Inflammatory macrophage treated with lipopolysaccharide for 4 hours (primary cell): ENCODE measurements at places on chromosomes 3 and 15.
A peak's percentile ranks its signal among the peaks of the same experiment; 100 is the strongest.

DNA sequence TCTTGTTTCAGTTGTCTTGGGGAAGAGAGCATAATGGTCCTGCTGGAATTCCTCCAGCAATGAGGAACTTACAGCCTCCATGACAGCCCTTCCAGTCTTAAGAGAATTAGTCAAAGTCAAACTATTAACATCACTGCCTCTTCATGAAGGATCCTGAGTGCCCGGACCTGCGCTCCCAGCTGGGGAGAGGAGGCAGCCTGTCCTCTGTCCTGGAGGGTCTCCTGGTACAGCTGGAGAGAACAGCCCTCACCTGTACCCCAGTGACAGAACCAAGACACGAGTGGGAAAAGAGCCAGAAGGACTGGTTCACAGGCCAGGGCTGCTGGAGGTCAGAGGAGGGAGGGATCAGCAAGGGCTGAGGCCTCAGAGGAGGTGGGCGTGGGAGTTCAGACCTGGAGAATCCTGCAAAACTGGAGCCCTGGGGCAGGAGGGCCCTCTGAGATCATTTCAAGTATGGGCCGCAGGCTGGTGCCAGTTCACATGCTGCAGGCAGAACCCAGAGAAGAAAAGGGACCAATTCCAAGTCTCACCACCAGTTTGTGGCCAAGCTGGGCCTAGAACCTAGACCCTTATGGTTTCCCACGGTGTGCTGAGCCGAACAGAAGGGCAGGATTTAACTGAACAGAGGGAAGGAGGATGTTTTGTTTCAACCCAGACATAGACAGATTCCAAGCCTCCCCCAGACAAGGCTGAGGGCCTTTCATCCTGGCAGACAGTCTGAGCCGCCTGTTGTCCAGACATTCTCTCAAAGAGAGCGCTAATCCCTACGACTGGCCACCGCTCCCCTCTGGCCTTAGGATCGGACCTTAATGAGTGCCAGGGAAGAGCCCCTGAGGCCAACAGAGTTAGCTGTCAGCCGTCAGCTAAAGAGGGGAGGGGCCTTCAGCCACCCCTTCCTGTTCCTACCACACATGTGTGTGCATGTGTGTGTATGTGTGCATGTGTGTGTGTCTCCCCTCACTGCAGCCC, 18.2 kb downstream of the LOXL1 start:
- no peak for DNase-seq

DNA sequence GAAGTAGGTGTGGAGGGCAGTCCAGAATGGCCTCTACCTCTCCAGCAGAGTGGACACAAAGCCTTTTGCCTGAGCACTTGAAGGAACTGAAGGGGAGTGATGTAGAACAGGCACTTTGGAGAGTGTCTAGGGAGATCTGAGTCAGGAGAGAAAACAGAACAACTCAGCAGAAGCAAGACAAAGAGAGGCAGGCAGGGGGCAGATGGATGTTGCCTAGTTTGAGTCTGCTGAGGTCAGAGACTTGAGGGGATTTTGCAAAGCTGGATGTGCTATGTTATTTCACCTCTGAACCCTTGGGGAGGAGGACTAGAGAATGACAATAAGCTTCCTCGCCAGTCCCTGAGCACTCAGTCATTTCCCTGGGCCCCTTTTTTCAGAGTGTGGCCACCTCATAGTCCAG, 366.4 kb downstream of the EPHB1 start:
- no peak for DNase-seq

- peak; percentile 27 for DNase-seq
These were observed 126.5 kb upstream of the MITF start for GRCh38 chr3:69612791-69613190.

DNA sequence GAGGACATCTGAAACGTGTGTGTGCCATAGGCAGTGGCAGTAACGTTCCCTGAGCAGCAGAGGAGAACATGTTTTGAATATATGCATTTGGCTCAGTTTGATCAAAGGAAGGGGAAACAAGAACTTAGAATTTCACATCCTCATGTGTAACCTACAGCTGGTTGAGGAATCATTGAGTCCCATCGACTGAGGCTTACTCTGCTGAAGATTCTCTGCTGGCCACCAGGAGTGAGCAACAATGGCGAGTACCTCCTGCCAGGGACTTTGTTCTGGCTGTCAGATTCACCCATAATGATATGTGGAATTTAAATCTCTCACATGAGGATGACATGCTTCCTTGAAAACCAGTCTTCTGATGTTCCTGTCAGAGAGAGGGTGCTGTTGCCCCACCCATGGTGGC, 21.3 kb downstream of the GORASP1 start:
- no peak for DNase-seq

GRCh38 chr15:85350395-85350794, 30.0 kb upstream of the AKAP13 start:
- DNase-seq = no peak

DNA sequence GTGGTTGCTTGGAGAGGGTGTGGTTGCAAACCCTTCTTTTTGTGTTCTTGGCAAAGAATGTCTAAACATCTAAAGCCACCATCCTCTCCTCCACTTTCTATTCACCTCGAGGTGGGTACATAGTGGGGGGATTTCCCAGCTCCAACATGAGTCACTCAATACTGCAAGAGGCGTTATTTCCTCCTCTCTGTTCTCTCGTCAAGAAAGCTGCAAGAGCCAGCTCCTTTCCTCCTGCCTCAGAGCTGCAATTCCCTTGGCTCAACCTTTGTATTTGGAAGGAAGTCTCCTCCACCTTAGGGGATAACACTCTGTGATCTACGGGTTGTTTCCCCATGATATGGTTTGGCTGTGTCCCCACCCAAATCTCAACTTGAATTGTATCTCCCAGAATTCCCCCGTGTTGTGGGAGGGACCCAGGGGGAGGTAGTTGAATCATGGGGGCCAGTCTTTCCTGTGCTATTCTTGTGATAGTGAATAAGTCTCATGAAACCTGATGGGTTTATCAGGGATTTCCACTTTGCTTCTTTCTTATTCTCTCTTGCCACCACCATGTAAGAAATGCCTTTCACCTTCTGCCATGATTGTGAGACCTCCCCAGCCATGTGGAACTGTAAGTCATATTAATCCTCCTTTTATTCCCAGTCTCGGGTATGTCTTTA, 138.4 kb downstream of the PLCL2 start:
- DNase-seq = peak; percentile 87

DNA sequence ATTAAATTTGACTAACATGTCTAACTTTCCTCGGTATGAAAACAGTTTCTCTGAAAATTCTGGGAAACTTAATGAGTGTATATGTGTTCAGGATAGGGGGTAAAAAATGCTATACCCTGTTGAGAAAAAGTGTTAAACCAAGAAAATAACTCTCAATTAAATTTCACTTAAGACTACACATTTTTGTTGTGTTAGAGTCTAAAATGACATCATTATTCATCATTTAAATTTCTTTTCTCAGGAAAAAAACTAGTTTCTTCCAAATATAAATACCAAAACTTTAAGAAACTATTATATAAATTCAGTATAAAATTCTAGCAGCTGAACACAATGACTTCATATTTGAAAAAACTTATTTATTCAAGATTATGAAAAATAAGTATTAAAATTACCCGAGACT, 52.2 kb downstream of the ZNF148 start:
- no peak for DNase-seq

DNA sequence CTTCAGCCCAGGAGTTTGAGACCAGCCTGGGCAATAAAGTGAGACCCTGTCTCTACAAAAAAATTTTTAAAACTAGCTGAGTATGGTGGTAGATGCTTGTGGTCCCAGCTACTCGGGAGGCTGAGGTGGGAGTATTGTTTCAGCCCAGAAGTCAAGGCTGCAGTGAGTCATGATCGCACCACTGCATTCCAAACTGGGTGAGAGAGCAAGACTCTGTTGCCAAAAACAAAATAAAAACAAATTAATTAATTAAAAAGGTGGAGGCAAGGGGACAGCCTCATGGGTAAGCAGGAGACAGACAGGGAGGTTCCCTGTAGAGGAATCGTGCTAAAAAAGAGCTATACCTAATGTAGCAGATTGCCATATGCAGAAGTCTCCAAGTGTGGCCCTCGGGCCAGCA, 12.6 kb downstream of the HAPLN3 start:
- no peak for DNase-seq
